ENCODE measurements at places on chromosomes 6 and 20.

DNA sequence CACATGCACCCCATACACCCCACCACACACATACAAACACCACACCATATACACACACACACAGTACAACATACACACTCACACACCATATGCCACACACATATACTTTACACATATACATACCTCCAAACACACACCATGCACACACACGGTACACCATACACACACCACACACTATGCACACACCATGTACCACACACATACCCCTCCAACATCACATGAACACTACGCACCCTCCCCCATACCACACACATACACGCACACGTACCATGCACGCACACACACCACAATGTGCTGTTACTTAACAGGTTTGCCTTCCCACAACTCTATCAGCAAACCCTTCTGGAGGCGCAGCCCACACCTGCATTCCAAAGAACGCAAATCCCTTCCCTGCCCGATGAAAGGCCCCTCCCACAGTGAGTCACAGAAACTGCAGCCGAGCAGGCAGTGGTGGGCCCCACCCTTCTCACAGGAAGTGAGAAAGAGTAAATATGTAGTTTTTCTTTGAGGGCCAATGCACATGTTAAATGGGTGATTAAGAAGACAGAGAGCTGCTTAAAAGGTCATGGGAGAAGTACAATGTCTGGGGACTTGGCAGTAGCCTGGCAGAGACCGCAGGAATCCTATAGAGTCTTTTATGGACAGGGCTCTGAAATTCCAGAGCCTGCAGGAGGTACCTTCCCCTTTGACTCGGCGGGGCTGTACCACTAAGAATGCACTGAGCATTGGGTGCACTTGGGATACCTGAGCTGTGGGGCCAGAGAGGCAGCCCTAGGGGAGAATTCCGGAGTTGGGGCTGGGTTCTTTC, 34.1 kb upstream of the EZR start:
- peak; percentile 21 for DNase-seq

DNA sequence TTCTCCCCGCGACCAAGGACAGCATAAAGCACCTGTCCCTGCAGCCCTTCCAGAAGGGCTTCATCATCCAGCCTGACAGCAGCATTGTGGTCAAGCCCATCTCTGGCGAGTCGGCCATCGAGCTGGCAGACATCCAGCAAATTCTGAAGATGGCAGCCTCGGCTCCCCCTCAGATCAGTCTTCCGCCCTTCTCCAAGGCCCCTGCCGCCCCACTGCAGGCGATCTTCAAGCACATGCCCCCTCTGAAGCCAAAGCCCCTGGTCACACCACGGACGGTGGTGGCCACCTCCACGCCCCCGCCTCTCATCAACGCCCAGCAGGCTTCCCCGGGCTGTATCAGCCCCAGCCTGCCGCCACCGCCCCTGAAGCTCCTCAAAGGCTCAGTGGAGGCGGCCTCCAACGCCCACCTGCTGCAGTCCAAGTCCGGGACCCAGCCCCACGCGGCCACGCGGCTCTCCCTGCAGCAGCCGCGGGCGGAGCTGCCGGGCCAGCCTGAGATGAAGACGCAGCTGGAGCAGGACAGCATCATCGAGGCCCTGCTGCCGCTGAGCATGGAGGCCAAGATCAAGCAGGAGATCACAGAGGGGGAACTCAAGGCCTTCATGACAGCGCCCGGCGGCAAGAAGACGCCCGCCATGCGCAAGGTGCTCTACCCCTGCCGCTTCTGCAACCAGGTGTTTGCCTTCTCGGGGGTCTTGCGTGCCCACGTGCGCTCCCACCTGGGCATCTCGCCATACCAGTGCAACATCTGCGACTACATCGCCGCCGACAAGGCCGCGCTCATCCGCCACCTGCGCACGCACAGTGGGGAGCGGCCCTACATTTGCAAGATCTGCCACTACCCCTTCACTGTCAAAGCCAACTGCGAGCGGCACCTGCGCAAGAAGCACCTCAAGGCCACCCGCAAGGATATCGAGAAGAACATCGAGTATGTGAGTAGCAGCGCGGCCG, 83.3 kb downstream of the SSR1 start:
- no peak for DNase-seq

DNA sequence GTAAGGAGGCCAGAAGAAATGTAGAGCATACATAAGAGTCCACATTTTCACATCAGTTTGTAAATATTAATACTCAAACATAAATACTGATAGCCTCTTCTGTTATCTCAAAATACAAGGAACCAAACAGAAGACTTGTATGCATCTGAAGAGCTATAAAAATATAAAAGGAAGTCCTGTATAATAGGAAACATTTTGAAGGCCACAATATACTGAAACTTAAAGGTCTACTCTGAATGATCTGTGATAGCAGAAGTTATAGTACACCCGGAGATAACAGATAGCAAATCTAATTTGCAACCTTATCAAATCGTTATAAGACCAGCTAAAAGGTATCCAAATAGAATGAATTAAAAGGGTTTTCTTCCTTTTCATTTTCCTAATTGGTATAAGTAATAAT, 111.2 kb downstream of the HIVEP2 start:
- DNase-seq, result no peak

- no peak for DNase-seq
Observed at GRCh38 chr6:7106215-7106751, 1.5 kb upstream of the RREB1 start.

GRCh38 chr20:5674176-5674660, 76.0 kb upstream of the SHLD1 start:
- no peak for DNase-seq

GRCh38 chr20:16314320-16314719, 258.9 kb downstream of the KIF16B start:
- no peak for DNase-seq

GRCh38 chr6:56424064-56424463, 176.7 kb upstream of the COL21A1 start:
- no peak for DNase-seq

GRCh38 chr6:8821981-8822381, 386.6 kb upstream of the SLC35B3 start:
- DNase-seq, result no peak

- DNase-seq, result no peak
Observed at GRCh38 chr20:23917024-23917725, 37.6 kb upstream of the CST5 start.

GRCh38 chr6:139145661-139146060, 10.8 kb downstream of the HECA start:
- no peak for DNase-seq

DNA sequence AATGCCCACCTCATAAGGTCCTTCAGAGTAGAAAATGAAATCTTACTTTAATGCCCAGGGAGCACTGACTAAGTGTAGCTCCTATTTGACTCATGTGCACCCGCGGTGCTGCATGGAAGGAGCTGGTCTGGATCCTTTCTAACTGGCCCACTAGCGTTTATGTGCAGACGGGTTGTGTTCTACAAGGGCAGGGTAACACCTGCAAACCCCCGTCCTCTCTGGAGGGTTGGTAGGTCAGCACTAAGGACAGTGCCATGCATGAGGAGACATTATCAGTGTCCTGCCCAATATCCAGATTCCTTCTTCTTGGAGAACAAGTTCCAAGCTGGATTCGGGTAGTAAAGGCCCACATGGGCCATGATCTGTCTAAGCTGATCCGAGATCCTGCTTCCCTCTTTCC, 140.3 kb downstream of the ANKRD60 start:
- no peak for DNase-seq

DNA sequence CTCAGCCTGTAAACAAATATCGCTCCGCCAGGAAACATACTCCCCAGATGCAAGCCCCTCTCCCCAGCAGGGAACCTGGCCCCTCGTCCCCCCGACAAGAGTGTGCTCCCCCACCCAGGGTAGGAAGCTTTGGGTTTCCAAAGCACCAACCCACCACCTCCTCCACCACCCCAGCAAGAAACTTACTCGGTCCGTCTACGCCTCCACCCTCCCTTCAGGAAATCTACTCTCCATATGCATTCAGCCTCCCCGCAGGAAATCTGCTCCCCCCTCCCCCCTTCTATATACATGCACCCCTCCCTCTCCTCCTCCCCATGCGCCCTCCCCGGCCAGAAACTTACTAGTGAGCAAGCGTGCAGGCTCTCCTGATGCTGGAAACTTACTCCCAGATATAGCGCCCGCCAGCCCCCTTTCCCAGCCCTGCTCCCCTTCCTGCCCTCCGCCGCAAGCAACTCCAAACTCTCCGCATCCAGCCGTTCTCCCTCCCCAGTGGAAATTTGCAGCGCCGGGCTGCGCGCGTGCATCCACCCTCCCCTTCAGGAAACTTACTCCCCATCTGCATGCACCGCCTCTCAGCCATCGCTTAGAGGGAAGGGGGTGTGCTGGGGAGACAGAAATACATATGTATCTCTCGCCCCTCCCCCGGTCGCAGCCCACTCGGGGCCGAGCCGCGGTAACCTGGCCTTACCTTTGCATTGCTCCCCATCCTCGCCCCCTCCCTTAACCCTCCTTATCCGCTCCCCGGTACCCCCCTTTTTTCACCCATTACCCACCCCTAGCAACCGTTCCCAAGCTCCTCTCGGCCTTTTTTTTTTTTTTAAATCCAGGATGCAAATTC, at the start of gene TRERF1:
Gene TRERF1 (minus strand): TSS at position 594 of the 838 bp plus-strand sequence. CDS start 182,336 bp downstream, outside the sequence.
- peak; percentile 38 for DNase-seq

DNA sequence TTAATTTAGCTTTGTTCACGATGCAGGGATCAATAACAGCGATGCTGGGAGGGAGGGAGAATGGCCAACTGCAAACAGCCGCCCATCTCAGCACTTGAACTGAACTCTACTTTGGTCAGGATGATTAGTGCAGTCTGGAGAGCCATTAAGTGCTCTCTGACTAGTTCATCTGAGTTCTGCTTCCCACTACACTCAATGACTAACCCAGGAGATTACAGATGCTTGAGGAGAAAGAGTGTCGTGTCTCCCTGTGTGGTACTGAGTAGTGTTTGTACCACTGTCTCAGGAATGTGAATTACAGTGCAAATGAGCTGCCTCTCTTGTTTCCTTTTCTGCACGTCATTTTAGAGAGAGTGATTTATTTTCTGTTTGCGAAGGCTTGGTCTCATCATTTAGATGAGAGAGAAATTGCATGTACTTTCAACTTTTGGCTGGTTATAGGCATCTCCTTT, 23.5 kb downstream of the CARMIL1 start:
- DNase-seq, result no peak

- DNase-seq, result no peak
Observed at GRCh38 chr6:51024126-51024525, 205.5 kb downstream of the TFAP2B start.

GRCh38 chr6:11631008-11631407, 93.5 kb downstream of the TMEM170B start:
- no peak for DNase-seq

DNA sequence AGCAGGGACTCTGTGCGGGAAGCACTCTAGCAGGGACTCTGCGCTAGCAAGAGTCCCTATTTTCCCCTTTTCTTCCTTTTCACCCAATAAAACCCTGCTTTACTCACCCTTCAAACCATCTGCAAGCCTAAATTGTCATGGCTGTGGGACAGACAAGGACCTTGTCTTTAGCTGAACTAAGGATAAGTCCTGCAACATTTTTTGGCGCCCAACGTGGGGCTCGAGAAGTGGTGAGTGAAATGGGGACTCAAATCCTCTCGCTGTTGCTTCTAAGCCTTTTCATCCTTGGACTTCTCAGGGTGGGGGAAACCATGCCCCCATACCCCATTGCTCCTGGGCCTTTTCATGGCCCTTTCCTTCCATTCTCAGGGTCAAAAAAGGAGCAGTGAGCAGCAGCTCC, 46.4 kb downstream of the IMPG1 start:
- DNase-seq, result no peak

DNA sequence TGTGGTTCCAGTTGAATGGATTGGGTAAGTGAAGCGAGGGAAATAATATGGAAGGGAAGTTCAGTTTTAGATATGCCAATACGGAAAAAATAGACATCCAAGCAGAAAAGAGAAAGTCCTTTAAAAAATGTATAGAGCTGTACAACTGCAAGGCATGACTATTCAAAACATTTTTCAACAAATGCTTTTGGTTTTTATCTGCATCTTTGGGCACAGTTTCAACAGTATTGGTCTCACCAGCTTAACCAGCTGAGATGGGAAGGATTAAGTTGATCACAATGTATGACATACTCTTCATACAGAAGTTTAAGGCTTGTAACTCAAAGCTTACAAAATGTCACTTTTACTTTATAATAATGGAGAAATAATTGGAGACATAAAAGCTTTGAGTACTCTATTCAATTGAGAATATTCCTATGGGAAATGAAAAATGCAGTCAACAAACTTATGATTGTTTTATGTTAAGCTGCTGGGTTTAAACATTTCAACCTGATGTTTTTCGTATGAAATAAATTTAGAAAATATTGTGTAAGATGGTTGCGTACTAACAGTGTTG, 16.3 kb upstream of the UTRN start:
- DNase-seq, result no peak

GRCh38 chr20:56350842-56351241, 7.9 kb upstream of the FAM210B start:
- no peak for DNase-seq

Data from left ventricle myocardium inferior (tissue), 1 donor.